ENCODE measurements at places on chromosomes 16 and 17.

DNA sequence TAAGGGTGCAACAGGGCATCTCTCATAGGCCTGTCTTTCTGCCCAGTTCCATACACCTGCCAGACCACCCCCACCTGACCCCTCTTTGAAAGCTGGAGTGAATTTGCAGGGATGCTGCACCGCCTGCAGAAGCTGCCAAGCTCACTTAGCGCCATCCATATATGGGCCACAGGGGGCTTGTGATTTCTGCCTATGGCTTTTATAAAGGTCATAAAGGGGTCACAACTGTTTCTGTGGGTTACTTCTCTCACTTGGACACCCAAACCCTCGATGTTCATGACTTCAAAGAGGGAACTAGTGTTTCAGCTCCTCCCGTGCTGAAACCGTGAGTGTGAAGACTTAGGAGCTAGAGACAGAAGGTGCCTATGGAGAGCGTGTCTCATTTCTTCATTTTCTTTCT, 23.9 kb upstream of the MEAK7 start:
- no peak for DNase-seq

- peak; percentile 27 for DNase-seq
These were observed 94.8 kb upstream of the CPHXL start for GRCh38 chr16:75821117-75821516.

- DNase-seq, result no peak
These were observed 3.3 kb upstream of the SLC16A3 start for GRCh38 chr17:82225368-82226029.

DNA sequence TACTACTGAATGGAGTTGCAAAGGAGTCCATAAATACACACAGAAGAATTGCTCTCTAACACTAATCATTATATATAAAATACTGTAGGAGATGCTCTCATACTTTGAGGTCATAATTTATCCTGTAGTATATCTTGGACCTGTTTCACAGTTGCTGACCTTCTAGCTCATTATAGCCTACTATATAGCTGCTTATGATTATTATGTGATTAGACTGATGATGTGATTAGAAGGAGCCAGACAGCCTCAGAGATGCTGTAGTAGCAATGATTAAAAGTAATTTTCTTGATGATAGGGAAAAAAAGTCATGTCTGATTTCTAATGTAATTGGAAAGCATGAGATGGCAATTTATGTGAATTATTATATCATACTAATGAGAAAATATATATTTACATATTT, 455.7 kb downstream of the CNTNAP4 start:
- no peak for DNase-seq

DNA sequence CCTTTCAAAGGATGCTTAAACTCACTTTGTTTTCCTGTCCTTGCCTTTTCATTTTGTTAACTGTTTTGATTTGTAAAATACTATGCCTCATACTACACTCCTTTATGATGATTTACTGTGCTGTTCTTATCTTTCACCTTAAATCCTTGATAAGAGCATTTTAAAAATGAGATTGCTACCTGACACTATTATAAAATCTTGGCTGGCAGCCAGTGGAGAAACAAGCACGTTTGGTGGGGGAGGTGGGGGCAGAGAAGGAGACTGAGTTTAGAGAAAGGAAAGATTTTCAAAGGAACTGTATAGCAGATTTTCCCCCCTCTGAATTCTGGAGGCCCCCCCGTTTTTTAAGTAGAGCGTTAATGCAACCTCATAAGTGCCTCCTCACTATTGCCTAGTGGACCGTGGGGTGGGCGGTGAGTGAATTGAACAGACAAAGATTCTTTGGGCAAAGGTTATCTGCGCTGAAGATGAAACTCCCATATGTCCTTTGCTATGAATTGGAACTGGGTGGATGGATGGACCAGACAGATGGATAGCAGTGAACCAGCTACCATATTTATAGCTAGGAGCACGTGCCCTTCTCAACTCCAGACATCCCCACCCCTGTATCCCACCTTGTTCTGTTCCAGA, 200.2 kb downstream of the CCDC182 start:
- no peak for DNase-seq

- no peak for DNase-seq
These were observed 231.0 kb upstream of the EEF2KMT start for GRCh38 chr16:5328546-5328945.

DNA sequence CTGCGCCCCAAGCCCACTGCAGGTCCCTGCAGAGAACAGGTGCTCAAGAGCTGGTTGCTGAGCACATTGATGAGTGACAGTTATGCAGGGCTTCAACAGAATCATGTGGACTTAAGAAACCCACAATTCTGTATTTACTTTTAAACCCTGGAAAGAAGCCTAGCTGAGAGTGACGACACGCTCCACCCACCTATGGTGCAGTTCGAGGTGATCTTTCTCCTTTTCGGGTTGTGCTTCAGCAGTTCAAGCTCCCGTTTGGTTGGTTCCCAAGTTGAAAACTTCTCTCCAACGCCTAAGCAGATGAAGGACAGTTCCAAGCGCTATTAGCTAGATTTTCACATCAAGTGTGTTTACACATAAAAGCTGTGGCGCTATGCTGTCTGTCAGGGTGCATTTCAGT, 23.9 kb downstream of the USP22 start:
- DNase-seq, result no peak

- no peak for DNase-seq
These were observed 804 bp downstream of the BTBD17 start for GRCh38 chr17:74360899-74361229.

GRCh38 chr16:2692948-2693651, 10.8 kb downstream of the KCTD5 start:
- peak; percentile 73 for DNase-seq

GRCh38 chr16:50323335-50324011, 45.3 kb downstream of the BRD7 start:
- DNase-seq, result no peak

DNA sequence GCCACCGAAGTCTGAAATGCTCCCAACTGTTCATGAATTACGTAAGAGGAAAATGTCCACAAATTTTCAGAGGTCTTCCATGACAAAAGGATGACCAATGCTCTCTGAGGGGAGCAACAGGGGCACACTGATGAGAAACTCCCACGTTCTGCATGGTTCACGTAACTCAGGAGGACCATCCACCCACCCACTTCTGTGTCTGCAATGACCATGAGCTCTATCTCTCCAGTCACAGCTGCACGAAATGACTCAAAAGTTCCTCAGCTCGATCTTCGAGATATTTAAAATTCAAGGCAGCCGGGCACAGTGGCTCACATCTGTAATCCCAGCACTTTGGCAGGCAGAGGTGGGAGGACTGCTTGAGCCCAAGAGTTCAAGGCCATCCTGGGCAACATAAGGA, 15.8 kb downstream of the WDR45B start:
- DNase-seq, result no peak

GRCh38 chr17:72715906-72716572, 376.4 kb downstream of the SLC39A11 start:
- peak; percentile 31 for DNase-seq

GRCh38 chr17:59851439-59852375, 41.0 kb downstream of the TUBD1 start:
- DNase-seq, result no peak

GRCh38 chr17:3035256-3035967, 28.0 kb downstream of the OR1D5 start:
- no peak for DNase-seq

DNA sequence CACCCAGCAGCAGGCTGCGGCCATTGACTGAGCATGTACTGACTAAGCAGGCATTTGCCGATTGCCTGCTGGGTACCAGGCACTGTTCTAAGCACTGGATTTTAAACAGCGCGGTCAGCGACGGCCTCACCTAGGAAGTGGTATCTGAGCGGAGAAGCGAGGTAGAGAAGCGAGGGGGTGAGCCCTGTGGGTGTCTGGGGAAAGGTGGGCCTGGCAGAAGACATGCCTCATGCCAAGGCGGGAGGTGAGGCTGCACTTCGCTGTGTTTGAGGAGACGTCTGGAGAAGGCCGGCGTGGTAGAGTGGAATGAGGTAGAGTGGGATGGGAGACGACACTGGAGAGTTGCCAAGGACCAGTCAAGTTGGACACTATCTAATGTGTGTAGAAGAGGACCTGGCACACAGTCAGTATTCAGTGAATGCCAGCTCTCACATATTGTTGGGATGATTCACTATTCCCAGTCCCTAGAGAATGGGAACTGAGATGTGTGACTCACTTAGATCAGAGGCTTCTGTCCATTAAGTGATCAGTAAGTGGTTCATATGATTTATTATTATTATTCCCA, 14.4 kb downstream of the SYCE1L start:
- DNase-seq, result no peak

DNA sequence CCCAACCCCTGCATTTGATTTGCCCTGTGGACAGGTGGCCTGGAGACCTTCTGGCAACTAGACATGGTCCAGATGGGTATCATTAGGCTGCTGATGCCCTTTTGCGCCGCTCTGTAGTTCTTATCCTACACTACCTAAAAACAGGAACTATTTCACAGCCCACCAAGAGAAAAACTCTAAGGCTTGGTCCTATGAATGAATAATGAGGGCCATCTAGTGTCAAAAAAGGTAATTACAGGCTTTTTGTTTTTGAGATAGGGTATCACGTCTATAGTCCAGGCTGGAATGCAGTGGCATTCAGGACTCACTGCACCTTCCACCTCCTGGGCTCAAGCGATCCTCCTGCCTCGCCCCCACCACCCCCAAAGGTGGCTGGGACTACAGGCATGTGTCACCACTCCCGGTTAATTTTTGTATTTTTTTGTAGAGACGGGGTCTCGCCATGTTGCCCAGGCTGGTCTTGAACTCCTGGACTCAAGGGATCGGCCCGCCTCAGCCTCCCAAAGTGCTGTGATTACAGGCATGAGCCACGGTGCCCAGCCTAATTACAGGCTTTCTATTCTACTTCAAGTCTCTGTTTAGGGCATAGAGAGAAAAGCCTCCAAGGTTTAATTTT, 20.9 kb downstream of the COIL start:
- peak; percentile 61 for DNase-seq

- no peak for DNase-seq
These were observed 21.1 kb downstream of the ACSM1 start for GRCh38 chr16:20676268-20676825.

- DNase-seq, result no peak
These were observed 18.0 kb upstream of the CACNA1H start for GRCh38 chr16:1134776-1135458.

DNA sequence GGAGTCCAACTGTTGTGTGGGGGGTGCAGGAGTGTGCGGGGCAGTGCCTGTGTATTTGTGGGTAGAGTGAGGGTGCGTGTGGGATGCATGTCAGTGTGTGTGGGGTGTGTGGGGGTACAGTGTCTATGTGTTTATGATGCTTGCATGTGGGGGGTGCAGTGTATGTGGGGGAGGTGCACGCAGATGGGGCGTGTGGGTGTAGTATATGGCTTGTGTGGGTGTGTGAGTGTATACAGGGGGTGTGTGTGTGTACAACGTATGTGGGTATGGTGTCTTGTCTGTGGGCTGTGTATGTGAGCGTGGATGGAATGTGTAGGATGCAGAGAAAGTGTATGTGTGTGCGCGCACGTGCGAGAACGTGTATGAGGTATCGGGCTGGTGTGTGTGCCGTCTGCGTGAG, 160.4 kb downstream of the ZFHX3 start:
- DNase-seq, result no peak

GRCh38 chr17:50451943-50452629, 16.6 kb downstream of the CHAD start:
- no peak for DNase-seq

GRCh38 chr17:76345377-76345974, 8.2 kb downstream of the PRPSAP1 start:
- DNase-seq, result no peak

GRCh38 chr17:39755554-39756379, 18.0 kb downstream of the GRB7 start:
- DNase-seq, result no peak

GRCh38 chr16:19330841-19331397, 45.4 kb downstream of the CLEC19A start:
- peak; percentile 42 for DNase-seq

DNA sequence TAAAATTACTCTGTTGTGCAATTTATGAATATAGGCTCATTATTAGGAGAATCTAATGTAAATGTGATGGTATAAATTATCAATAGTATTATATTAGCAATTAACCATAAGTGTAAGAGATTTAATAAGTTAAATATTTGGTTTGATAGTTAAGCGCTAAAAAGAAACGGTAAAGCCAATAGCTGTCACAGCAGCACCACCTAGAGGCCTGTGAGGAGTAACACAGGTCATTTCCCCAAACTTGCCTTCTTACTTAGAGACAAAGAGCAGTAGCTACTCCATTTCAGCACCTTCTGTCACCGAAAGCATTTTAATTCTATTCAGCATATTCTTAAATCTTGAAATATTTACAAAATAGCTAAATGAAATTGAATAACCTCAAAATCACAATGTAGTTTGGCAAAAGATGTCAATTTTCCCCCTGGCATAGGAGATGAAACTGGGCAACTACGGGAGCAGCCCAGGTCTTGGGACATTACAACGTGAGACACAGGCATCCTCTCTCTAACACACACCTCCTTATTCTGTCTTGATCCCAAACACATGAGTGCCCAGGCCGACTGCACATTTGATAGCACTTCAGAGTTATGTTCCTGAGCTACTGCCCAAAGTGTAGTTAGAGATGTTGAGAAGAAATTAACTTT, 14.3 kb upstream of the DYNLRB2 start:
- peak; percentile 56 for DNase-seq

- no peak for DNase-seq
These were observed 25.6 kb downstream of the RAP1GAP2 start for GRCh38 chr17:2821868-2822267.

DNA sequence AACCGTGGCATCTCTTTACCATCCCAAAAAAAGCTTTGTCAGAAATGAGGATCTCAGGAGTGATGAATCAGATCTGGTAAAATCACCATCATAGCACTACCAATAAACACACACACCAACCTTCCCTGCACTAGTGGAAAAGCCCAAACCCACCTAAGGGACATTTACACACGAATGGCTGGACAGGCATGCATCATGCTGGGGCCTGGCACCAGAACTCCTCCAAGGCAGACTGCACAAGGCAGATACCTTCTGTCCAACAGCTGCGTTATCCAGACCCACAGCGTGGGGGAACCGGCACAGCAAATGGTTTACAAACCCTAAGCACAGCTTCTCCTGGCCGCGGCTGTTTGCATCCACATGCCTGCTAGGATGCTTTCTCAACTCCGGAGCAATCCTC, 2.8 kb downstream of the ASIC2 start:
- no peak for DNase-seq

GRCh38 chr16:19094542-19095365, 19.0 kb upstream of the ITPRIPL2 start:
- DNase-seq, result no peak

- peak; percentile 34 for DNase-seq
These were observed 3.3 kb upstream of the HEXIM1 start for GRCh38 chr17:45145035-45145389.

- no peak for DNase-seq
These were observed 49.9 kb downstream of the FBXL20 start for GRCh38 chr17:39351508-39351907.

GRCh38 chr16:585351-585750, 4.5 kb upstream of the RAB40C start:
- DNase-seq, result peak; percentile 35

DNA sequence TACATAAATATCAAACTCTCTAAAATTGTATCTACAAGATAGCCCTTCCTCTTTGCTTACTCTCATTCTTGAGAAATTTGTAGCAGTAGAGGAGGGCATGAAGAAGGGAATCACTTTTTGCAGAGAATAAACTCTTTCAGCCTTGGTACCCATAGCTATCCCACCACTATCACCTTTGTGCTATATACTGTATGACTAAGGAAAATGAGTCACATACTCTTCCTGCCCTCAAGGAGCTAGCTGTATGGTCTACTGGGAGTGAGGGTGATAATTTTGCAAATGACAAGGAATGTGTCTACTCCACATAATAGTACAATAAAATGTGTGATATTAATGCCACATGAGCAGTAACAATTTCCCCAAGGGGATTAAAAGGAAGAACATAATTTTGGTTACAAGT, 184.6 kb upstream of the WSB1 start:
- no peak for DNase-seq
